Motor neuron (in vitro differentiated cells): ENCODE measurements at places on chromosomes 3 and 15. TPM values are rescaled to one million over a fixed set of nuclear protein-coding genes. Genes with fewer than 3 reads are reported as not detected.

APOD gene
- total RNA-seq: 0.55 and 0.62 TPM in 2 replicates

MYH15 gene
- 0.71 and 0.87 TPM in 2 replicates for total RNA-seq

FOXB1 gene
- total RNA-seq: 5.3 TPM in 2 replicates

LMOD3 gene
- total RNA-seq: 0.62 and 0.68 TPM in 2 replicates

ALS2CL gene
- total RNA-seq: 0.49 and 1.1 TPM in 2 replicates

CX3CR1 gene
- total RNA-seq: 0.09 and 0.16 TPM in 2 replicates

ACP3 gene
- total RNA-seq: 0.59 and 0.71 TPM in 2 replicates
